Lower lobe of right lung (tissue), 2 donors: ENCODE measurements at places on chromosomes 6 and 20. TPM values are rescaled to one million over a fixed set of nuclear protein-coding genes. Genes with fewer than 3 reads are reported as not detected.

DNA sequence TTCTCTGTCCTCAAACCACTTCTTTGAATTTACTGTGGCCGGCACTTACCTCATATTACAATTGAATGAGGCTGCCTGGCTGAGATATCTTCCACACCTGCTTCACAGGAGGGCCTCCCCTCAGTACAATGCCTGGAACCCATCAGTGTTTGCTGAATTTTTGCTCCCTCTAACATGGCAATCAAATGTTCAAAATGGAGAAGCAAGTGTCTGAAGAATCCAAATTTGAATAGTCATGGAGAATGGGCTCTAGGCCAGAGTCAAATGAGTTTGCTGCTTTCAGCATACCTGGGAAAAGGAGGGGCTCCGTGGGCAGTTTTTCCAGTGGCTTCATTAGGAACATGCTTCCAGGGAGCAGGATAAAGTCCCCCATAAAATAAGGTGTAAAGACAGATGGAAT is 564.8 kb downstream of the UTRN start:
- no peak for DNase-seq

DNA sequence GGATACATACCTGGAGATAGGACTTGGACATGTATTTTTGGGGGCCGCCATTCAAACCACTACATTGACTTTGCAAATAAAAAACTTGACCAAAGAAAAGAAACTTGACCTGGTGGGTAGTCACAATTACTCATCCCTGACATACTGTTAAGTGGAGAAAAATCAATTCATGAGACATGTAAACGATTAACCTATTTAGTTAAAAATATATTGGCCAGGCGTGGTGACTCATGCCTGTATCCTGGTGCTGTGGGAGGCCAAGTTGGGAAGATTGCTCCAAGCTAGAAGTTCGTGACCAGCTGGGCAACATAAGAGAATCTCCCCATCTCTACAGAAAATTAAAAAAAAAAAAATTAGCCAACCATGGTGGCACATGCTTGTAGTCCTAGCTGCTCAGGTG is 2.5 kb upstream of the SRSF12 start:
- no peak for DNase-seq

GRCh38 chr20:48192109-48192508 is 406.8 kb upstream of the SULF2 start:
- DNase-seq, result no peak

GRCh38 chr6:157668009-157668401 is 155.0 kb upstream of the SNX9 start:
- DNase-seq, result no peak

- no peak for DNase-seq
Observed at GRCh38 chr20:59322585-59323454, 22.4 kb downstream of the EDN3 start.

GRCh38 chr6:142325111-142325510 is 23.3 kb downstream of the ADGRG6 start:
- DNase-seq, result no peak

DNA sequence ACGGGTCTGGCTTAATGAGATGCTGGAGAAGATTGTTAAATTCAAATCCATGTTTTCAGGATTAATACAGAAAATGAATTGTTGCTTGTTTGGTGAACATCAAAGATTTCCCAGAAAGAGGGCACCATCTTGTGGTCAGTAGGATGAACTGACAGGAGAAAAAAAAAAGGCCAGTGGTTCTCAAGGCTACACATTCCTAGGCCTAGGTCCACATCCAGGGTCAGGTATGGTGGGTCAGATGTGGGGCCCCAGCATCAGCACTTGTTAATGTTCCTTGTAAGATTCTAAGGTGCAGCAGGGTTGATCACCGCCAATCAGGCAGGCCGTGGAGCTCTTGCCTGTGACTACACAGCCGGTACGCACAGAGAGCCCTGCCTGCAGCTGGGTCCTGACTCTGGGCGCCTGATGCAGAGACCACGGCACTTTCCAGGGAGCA is 34.0 kb upstream of the FOXO3 start:
- DNase-seq, result no peak

GRCh38 chr20:54469952-54470351 is 5.4 kb upstream of the DOK5 start:
- no peak for DNase-seq

DNA sequence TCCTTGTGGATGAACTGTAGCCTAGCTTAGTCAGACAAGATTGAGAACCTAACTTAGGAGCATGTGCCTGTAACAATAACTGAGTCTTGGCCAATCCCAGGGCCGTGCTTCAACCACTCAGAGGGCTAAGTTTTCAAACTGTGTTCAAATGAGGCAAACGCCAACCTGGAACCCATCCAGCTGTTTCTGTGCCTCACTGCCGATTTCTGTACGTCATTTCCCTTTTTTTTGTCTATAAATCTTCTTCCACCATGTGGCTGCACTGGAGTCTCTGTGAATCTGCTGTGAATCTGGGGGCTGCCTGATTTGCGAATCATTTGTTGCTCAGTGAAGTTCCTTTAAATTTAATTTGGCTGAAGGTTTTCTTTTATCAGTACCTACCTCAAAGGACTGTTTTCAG is 115.0 kb upstream of the CHD6 start:
- DNase-seq, result no peak

DNA sequence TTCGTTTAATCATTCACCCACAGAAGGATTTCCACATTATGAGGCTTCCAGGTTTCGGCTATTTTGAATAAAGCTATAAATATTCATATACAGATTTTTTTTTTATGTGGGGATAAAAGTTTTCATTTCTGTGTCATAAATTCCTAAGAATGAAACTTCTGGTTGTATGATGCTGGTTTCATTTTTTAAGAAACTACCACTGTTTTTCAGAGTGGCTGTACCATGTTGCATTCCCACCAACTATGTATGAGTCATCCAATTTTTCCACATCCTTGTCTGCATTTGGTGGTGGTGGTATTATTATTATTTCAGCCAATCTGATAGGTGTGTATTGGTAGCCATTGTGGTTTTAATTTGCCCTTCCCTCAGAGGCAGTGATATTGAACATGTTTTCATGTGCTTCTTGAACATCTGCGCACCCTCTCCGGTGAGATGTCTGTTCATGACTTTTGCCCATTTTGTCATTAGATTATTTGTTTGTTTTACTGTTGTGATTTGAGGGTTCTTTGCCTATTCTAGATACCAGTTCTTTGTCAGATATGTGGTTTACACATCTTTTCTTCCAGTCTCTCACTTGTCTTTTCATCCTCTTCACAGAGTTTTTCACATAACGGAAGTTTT is 75.5 kb downstream of the DOK5 start:
- DNase-seq, result no peak

DNA sequence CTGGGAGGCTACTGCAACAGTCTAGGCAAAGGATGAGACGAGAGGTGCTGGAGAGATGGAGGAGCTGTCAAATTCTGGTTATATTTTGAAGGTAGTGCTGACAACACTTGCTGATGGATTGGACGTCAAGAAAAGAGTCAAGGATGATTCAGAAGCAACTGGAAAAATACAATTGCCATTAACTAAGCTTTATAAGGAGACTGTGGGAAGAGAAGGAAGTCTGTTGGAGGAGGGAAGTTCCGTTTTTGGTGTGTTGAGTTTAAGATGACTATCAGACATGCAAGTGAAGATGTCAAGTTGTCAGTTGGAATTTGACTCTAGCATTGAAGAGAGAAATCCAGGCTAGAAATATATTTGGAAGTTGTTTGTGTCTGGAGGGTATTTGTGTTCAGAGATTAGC is 358.1 kb downstream of the RNGTT start:
- DNase-seq, result no peak

GRCh38 chr20:50263831-50264230 is 73.2 kb downstream of the CEBPB start:
- no peak for DNase-seq

- DNase-seq, result peak; percentile 26
Observed at GRCh38 chr20:62737271-62737811, 28.7 kb downstream of the NTSR1 start.

DNA sequence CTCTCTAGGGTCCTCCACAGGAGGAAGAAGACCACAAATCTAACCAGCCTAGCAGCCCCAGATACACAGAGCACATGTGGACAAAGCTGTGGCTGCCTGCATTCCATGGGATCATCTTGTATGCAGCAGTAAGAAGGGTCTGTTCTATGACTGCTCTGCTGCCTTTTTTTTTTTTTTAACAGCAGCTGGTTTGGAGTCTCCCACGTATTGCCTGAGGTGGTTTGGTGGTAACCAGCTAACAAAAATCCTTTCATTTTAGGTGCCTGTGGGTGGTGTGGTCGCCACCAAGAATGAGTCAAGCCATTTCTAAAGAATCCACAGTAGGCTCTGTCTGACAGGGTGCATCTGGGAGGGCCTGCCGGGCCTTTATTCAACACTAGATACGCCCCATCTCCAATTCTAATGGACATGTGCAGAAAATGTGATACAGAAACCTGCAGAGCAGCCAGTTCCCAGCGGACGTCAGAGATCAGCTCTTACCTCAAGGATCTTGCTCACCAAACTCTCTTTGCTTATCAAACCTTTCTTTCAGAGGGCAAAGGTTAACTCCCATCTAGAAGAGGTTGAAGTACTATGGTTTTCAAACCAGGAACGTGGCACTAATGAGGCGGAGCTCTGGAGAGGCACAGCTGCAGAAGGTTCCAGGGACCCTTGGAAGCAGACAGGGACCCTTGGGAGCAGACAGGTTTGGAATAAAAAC is 32.0 kb downstream of the GNAS-AS1 start:
- no peak for DNase-seq

- DNase-seq, result no peak
Observed at GRCh38 chr6:28585335-28585734, 59.7 kb downstream of the GPX5 start.

- no peak for DNase-seq
Observed at GRCh38 chr6:140269591-140270165, 895.2 kb upstream of the CITED2 start.

DNA sequence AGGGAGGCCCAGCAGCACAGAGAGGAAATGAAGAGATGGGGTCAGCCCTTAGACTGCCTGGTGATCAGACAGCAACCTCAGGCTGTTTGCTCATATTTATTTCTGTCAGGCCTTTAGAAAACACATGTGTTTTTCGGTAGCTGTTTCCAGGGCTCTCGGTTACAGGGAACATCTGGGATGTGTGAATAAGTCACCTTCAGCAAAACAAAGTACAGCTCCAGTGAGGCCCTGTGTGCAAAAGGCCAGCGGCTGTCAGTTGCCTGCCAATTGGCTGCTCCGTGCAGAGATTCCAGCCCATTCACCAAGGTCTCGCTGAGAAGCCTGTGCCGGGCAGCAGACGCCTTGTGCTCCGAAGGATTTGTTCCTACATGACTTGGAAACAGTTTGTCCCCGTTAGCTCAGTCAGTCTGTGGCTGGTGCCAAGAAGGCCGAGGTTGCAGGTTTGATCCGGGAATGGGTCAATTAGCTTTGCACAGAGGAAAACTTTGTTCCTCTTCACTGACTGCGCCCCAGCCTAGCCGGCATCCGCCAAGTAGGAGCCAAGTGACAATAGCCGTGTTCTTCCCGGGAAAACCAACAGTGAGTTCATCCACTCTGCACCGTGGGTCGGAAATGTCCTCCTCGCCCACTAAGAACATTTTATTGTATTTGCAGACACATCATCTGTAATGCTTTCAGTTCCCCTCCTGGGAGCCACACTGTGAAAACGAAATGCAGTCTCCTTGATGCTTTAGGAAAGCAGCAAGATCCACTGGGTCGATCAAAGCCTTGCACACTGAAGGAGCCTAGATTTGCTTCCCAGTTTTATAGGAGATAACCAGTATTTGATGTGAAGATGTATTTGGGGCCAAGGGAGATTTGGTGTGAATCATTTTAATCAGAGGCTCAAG is 315.4 kb upstream of the CDYL start:
- no peak for DNase-seq

Gene DHX35
- 10.5 TPM for total RNA-seq

Gene SMIM8
- 11.1 TPM for total RNA-seq

Gene SAMD5
- total RNA-seq, result 8.7 TPM

Gene AFG1L
- total RNA-seq, result 7.4 TPM

Gene DPPA5
- total RNA-seq, result not detected
